ENCODE measurements at places on chromosomes 13 and 19.

DNA sequence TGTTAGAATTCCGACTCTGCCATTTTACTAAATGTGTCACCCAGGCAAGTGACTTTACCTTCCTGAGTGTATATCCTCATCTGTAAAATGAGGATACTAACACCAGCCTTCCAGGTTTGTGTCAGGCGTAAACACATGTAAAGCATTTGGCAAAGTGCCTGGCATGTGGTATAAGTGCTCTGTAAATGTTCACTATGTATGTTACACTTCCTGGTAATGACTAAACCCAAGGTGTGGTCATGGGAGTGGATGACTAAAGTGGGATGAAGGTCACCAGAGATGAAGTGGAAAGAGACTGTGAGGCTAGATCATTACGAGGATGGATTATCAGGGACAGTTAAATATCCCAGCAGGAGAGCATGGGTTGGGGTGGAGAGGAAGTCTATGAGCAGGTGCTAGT, 25.6 kb downstream of the DEDD2 start:
- DNase-seq = no peak

- no peak for DNase-seq
Measured at GRCh38 chr13:74795526-74795925, 661.3 kb upstream of the KLF12 start.

DNA sequence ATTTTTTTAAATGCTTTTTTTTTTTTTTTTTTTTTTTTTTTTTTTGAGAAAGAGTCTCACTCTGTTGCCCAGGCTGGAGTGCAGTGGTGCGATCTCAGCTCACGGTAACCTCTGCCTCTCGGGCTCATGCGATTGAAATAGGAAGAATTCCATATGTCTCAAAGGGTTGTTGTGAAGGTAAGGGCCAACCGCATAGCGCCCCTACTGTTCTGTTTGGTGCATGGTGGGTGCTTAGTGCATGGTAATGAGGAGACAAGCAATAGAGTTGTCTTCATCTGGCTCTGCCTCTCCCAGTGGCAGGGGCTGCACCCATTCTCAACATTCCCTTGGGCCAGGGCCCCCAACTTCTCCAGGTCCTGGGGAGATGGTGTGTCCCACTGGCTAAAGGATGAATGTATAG, 68.7 kb downstream of the RASL11A start:
- no peak for DNase-seq

GRCh38 chr19:7554565-7554964, 19.0 kb downstream of the PNPLA6 start:
- DNase-seq = no peak

DNA sequence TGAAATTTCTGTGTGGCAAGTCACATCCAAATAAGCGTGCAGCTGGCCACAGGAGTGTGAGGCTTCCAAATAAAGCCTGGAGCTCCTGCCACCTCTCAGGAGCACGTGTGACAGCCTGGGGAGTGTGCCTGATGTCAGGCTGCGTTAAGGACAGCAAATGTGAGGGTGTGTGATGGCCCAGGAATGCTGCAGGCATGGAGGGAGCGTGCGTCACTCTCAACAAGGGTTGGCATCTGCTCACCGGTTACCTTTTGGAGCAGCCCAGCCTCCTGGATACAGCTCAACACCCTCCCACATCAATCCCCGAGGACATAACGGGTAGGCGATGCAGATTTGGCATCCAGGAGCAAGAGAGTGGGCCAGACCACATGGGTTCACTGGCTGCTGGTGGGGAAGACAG, 19.0 kb downstream of the NUMBL start:
- DNase-seq = no peak

DNA sequence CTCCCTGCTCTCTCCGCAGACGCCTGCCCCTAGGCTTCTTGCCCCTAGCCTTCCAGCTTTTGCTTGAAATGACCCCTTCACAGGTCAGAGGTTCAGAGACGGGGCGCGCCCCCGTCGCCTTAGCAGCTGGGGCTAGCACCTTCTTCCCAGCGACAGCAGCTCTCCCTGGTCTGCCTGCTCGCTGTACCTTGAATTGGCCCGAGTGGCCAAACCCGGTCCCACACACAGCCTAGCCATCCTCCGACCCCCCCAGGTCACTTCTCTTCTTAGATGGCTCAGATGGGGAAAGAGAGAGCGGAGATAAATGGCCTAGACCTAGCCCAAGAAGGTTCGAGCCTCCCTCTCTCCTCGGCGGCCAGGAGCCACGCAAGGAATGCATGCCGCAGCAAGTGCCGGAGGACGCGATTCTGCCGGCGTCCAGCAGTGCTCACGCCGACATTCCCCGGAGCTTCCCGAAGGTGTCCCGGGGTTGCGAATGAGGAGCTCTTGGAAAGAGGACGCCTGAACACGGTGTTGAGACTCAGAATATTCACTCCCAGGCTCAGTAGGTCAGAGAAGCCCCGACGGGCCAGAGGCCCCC, 1.3 kb downstream of the CDX2 start:
- no peak for DNase-seq

DNA sequence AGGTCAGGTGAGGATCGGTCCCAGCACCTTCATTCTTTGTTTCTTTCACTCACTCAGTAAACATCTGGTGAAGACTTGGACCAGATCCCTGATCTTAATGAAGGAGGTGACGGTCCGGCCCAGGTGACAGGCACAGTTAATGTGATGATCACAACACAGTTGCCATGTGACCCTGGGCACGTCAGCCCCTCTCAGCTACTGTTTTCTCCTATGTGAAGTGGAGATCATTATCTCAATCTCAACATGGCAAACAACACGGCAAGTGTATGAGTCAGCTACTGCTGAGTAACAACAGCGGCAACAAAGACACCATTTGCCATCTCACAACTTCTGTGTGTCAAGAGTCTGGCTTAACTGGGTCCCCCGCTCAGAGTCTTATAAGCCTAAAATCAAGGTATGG, 74.6 kb downstream of the GNG7 start:
- DNase-seq = no peak

GRCh38 chr13:40377783-40378182, 288.7 kb downstream of the FOXO1 start:
- no peak for DNase-seq

GRCh38 chr19:43726736-43727592, 11.1 kb downstream of the IRGC start:
- DNase-seq = no peak

- DNase-seq = no peak
Measured at GRCh38 chr13:80668452-80668851, 327.5 kb upstream of the SPRY2 start.

- DNase-seq = peak; percentile 71
Measured at GRCh38 chr19:9323557-9323918, 441 bp upstream of the ZNF559 start.

GRCh38 chr13:98144027-98144741, 1.3 kb downstream of the FARP1 start:
- DNase-seq = no peak

All from NCI-H2081 treated with DMSO at 0.1 percent for 48 hours (cell line).